ENCODE measurements at places on chromosomes 11 and 22. TPM values are rescaled to one million over a fixed set of nuclear protein-coding genes. Genes with fewer than 3 reads are reported as not detected.

PHOX2A gene
- total RNA-seq = not detected

KRTAP5-4 gene
- not detected for total RNA-seq

KCTD14 gene
- total RNA-seq = not detected

TMEM86A gene
- total RNA-seq = 0.53 TPM

ZFP91 gene
- total RNA-seq = 44.4 TPM

CABP4 gene
- 3.4 TPM for total RNA-seq

SREBF2 gene
- 115 TPM for total RNA-seq

GRCh38 chr11:70601861-70602538 is 203.7 kb downstream of the CTTN start:
- DNase-seq = no peak
- no peak overlapping the region for H3K27ac ChIP-seq

DNA sequence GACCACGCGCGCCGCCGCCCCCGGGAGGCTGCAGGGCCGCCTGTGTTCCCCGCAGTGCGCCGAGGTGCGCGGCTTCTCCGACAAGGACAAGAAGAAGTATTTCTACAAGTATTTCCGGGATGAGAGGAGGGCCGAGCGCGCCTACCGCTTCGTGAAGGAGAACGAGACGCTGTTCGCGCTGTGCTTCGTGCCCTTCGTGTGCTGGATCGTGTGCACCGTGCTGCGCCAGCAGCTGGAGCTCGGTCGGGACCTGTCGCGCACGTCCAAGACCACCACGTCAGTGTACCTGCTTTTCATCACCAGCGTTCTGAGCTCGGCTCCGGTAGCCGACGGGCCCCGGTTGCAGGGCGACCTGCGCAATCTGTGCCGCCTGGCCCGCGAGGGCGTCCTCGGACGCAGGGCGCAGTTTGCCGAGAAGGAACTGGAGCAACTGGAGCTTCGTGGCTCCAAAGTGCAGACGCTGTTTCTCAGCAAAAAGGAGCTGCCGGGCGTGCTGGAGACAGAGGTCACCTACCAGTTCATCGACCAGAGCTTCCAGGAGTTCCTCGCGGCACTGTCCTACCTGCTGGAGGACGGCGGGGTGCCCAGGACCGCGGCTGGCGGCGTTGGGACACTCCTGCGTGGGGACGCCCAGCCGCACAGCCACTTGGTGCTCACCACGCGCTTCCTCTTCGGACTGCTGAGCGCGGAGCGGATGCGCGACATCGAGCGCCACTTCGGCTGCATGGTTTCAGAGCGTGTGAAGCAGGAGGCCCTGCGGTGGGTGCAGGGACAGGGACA is 2.7 kb downstream of the NLRP6 start:
- no peaks in the 10 kb centered on the region for H3K36me3 ChIP-seq
- peak overlapping the region; percentile 61 for H3K27ac ChIP-seq
- peaks cover 22% of the 10 kb centered on the region for H3K4me1 ChIP-seq
- H3K4me3 ChIP-seq = peak overlapping the region; percentile 75
- H3K27me3 ChIP-seq = no peaks in the 10 kb centered on the region

- peak overlapping the region; percentile 89 for H3K4me3 ChIP-seq
- no peaks in the 10 kb centered on the region for H3K27me3 ChIP-seq
- DNase-seq = no peak
- peaks cover 15% of the 10 kb centered on the region for H3K36me3 ChIP-seq
- H3K27ac ChIP-seq = peak overlapping the region; percentile 99
Observed at GRCh38 chr11:83192606-83193245, 786 bp upstream of the ANKRD42 start.

GRCh38 chr22:37390075-37390474 is 37.2 kb downstream of the ELFN2 start:
- no peak for DNase-seq
- H3K27me3 ChIP-seq = no peaks in the 10 kb centered on the region
- H3K4me1 ChIP-seq = no peaks in the 10 kb centered on the region
- H3K36me3 ChIP-seq = no peaks in the 10 kb centered on the region

DNA sequence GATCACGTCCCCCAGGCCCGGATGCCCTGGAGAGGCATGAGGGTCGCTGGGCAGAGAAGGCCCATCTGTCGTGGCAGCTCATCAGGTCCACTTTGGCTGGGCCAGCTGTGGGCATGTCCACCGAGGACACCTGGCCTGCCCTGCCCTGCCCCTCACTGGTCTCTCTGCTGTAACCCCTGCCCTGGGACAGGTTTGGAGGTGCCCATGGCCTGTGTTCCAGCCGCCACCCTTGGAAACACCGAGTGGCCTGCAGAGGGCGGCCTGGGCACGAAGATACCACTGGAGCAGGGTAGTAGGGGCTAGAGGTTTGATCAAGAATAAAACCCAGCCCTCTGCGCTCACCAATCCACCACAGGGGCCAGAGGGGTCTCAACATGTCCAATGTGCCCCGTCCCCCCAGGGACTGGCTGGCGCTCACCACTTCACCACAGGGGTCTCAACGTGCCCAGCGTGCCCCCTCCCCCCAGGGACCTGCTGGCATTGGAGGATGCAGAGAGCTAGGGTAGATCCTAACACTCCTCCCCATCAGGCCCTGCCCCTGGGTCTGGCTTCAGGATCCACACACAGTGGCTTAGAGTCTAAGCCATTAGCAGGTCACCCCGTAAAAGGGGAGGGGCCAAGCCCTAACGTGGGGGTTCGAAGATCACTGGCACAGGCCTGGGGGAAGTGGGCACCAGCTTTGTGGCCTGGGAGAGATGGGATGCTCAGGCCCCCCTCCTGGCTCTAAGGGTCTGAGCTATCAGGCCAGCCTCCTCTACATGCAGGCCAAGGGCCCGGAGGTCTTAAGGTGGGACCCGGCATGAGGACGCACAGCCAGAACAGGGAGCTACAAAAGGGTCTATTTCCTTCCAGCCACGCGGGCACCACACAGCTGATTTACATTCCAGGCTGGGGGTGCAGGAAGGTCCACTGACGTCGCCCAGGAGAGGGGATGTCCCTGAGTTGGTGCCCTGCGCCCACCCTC is 1.3 kb upstream of the HDAC10 start:
- DNase-seq = peak; percentile 63
- peaks cover 21% of the 10 kb centered on the region for H3K4me1 ChIP-seq
- H3K27ac ChIP-seq = peak overlapping the region; percentile 71

DNA sequence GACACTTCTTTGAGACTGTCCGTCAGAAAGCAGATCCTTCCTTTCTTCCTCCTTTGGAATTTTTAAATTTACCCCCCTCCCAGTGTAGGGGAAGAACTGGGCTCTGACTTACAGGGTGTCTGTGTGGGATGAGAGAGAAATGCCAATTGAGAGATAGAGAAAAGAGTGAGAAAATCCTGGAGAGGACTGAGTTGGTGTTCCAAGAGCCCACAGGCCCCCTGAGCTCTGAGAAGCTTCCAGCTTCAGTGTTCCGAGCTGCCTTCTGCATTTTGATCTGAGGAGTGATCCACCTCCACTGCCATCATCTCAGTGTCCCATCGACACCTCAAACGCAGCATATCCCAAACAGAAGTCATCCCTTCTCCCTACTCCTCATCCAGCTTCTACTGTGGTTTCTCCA is 70.7 kb upstream of the GRK3 start:
- DNase-seq = no peak
- no peak overlapping the region for H3K27ac ChIP-seq
- H3K4me1 ChIP-seq = no peaks in the 10 kb centered on the region
- no peaks in the 10 kb centered on the region for H3K36me3 ChIP-seq

DNA sequence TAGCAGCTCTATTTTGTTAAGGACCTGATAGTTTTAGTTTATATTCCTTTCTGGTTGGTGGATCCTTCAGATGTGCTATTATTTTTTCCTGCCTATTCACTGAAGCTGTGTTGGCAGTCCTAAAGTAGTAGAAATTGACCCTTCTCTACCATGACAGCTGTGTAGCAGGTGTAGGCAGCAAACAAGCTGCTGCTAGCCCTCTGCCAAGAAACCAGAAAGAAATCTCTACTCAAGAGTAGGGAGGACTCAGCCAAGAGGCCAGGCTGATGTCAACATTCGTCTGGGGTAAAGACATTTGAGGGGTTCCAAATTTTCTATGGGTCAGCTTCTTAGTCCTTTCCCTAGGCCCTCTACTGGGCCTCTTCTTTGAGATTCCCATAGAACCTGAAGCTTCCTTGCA is 51.2 kb downstream of the CSTF3 start:
- H3K4me1 ChIP-seq = no peaks in the 10 kb centered on the region
- DNase-seq = no peak
- H3K36me3 ChIP-seq = no peaks in the 10 kb centered on the region

DNA sequence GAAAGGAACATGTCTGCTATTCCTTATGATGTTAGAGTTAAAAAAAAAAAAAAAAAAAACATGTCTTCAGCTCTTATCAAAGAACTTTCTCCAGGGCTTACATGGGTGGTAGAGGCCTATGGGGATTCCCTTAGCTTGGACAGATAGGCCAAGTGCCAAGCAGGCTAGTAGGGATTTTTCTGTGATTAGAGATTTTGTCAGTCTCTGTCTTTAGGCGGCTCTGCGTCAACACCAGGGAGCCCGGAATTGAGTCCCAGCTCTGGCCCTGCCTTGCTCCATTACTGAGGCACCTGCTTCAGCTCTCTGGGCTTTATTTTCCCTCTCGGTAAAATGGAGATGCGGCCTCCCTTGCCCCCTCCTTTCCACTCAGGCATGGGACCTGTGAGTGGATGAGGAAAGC is 13.1 kb downstream of the CRY2 start:
- H3K4me1 ChIP-seq = no peaks in the 10 kb centered on the region
- no peak overlapping the region for H3K27ac ChIP-seq
- H3K27me3 ChIP-seq = no peaks in the 10 kb centered on the region
- DNase-seq = no peak
- no peak overlapping the region for H3K4me3 ChIP-seq

- no peaks in the 10 kb centered on the region for H3K4me1 ChIP-seq
- no peaks in the 10 kb centered on the region for H3K27me3 ChIP-seq
- no peaks in the 10 kb centered on the region for H3K36me3 ChIP-seq
- DNase-seq = no peak
Observed at GRCh38 chr11:129493746-129494145, 118.1 kb downstream of the BARX2 start.

DNA sequence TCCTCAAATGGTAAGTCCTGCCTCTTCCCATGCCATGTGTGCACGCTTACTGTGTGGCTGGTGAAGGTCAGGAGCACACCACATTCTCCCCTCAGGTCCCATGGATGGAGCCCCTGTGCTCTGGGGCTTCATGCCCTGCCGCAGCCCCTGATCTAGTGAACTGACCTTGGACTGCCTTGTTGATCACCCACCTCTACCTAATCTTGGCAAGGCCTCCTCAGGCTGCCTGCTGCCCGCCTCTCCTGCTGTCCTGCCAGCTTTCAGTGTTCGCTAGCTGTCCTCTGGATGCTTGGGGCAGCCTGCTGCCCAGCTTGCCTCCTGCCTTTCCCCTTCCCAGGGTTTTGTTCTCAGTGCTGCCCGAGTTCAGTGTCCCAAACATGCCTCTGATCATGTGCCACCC is 38.1 kb downstream of the CABIN1 start:
- no peak for DNase-seq
- H3K27me3 ChIP-seq = no peaks in the 10 kb centered on the region
- no peak overlapping the region for H3K4me3 ChIP-seq

GRCh38 chr11:119540370-119541125 is 117.6 kb upstream of the THY1 start:
- H3K36me3 ChIP-seq = no peaks in the 10 kb centered on the region
- no peaks in the 10 kb centered on the region for H3K4me1 ChIP-seq
- H3K4me3 ChIP-seq = no peak overlapping the region
- no peaks in the 10 kb centered on the region for H3K27me3 ChIP-seq
- no peak overlapping the region for H3K27ac ChIP-seq

DNA sequence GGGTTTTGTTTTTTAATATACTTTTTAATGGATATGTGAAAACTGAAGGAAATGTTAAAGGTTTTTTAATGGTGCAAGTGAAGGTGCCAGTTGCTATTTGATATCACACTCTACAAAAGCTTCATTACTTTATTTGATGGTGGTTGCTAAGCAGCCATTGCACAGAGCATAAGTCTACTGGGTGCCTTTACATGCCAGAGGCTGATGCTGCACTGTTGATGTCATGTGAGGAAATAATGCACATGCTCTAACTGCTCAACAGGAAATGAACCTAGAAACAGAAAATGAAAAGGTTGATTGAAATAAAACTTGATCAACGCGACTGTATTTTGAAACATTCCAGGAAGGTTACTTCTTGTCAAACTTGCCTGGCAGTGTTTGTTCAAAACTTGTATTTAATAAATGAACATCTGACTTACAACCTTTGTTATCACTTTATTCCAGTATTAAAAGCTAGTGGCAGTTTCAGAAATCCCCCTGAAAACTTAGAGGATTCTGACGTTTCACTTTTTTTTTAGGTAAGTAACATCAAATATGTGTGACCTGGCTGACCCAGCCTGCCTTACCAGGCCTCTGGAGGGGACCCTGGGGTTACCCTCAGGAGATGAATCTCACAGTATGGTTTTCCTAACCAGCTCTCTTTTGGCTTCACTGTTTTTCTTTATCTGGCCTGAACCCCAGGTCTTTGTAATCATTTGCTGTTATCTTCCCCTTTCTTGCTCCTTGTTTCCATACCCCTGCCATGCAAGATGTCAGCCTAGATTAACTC is 2.4 kb upstream of the ATP5MG start:
- peaks cover 10% of the 10 kb centered on the region for H3K36me3 ChIP-seq
- H3K27me3 ChIP-seq = no peaks in the 10 kb centered on the region
- H3K4me1 ChIP-seq = peaks cover 37% of the 10 kb centered on the region
- peak overlapping the region; percentile 97 for H3K27ac ChIP-seq
- DNase-seq = peak; percentile 83

GRCh38 chr11:133937468-133937867 is 19.3 kb downstream of the IGSF9B start:
- H3K36me3 ChIP-seq = no peaks in the 10 kb centered on the region
- no peak overlapping the region for H3K27ac ChIP-seq
- DNase-seq = no peak

- H3K4me3 ChIP-seq = no peak overlapping the region
- H3K4me1 ChIP-seq = peaks cover 16% of the 10 kb centered on the region
- peaks cover 63% of the 10 kb centered on the region for H3K36me3 ChIP-seq
- H3K27ac ChIP-seq = no peak overlapping the region
- DNase-seq = no peak
Observed at GRCh38 chr22:29833392-29833965, 4.6 kb downstream of the ASCC2 start.

GRCh38 chr11:63765688-63766241 is 2.8 kb downstream of the ZFTA start:
- H3K27ac ChIP-seq = no peak overlapping the region
- H3K4me3 ChIP-seq = no peak overlapping the region
- no peaks in the 10 kb centered on the region for H3K27me3 ChIP-seq
- peaks cover 9% of the 10 kb centered on the region for H3K4me1 ChIP-seq

DNA sequence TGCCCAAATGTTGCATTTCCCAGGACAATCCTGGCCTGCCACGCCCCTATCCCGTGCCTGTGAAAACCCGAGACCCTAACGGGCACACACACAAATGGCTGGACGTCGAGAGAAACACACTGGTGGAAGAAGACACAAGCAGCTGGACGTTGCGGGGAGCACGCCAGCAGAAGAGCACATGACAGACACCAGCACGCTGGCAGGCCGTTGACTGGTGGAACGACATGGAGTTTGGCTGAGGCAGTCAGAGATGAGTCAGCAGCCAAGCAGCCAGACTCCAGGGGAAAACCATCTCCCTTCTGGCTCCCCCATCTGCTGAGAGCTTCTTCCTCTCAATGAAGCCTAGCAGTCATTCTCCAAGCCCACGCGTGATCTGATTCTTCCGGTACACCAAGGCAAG is 606.7 kb upstream of the LRRC4C start:
- H3K4me3 ChIP-seq = no peak overlapping the region
- no peaks in the 10 kb centered on the region for H3K27me3 ChIP-seq
- no peak overlapping the region for H3K27ac ChIP-seq
- DNase-seq = no peak

All from naive thymus-derived CD4-positive, alpha-beta T cell (primary cell).